Hematopoietic multipotent progenitor cell treated with erythropoietin and hydrocortisone succinate and interleukin-3 and kit ligand, for 6 days (in vitro differentiated cells): ENCODE measurements at places on chromosomes 11 and 22.

DNA sequence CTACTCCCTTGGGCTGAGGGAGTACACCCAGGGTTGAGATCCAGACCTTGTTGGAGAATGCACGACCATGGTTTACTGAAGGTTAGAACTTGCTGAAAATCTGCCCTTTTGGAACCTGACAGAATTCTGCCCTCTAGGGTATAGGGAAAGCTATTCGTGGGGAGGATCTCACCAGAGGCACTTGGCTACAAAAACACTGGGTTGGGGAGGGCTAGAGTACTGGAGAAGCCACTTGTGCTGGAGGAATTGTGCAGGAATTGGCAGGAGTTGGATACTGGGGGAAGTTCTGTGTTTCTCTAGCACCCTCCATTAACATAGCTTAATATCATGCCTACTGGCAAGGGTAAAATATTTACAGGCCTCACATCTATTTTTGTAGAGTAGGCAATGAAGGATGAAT, 55.8 kb downstream of the PPME1 start:
- peak; percentile 19 for DNase-seq

DNA sequence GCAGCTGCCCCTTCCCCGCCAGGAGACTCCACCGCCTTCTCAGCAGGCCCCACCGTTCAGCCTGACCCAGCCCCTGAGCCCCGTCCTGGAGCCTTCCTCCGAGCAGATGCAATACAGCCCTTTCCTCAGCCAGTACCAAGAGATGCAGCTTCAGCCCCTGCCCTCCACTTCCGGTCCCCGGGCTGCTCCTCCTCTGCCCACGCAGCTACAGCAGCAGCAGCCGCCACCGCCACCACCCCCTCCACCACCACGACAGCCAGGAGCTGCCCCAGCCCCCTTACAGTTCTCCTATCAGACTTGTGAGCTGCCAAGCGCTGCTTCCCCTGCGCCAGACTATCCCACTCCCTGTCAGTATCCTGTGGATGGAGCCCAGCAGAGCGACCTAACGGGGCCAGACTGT, 42.6 kb downstream of the PPP2R1B start:
- no peak for DNase-seq

DNA sequence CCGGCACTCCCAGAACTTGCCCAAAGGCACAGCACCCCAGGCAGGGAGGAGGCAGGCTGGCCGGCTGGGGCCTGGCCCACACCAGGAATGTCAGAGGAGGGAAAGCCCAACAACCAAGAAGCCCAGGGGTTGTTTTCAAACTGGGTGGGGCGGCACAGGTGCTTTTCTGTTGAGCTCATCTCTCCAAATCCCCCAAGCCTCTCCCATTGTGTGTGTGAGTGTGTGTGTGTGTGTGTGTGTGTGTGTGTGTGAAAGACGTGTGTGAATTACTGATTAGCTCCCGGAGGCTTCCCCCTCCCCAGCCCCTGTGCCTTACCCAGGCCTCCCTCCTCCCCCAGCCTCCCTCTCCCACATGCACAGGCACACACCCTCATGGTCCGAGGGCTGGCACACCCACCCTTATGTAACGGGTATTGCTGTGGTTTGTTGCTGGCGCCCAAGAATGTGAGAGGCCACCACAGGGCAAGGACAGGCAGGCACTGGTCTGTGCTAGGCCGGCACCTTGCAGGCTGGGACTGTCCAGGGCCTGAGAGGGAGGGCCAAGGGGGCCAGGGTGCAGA, 15.9 kb downstream of the TRIM29 start:
- DNase-seq = peak; percentile 78

DNA sequence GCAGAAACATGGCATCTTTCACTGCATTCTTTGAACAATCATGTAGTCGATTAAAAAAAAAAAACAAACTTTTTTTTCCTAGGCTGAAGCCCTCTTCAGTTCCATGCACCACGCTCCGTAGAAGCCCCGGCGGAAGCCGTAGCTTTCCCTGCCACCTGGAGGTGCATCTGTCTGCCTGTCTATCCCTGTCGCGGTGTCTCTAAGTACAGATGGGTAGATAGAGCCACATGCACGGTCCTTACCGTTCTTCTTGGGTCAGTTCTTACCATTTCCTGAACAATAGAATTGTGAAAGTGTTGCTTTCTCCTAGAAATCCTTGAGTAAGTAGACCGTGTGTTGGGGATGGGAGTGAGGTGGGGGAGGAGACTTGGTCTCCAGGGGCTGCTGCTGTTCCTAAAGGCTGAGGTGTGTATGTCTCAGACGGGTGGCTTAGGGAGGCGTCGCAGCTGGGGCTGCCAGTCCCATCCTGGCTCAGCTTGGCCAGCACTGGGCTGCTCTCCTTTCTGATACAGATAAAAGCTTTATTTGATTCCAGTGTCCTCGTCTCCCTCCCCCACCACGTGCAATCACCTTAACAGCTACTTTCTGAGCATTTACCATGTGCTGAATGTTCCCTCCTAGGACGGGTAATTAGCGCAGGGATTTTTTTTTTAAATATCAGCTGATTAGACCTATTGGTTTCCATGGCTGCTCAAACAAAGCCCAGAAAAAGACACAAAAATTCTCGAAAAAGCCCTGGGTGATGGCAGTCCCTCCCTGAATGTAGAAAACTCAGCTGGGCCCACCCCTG, 46.8 kb downstream of the MACROD1 start:
- DNase-seq = no peak

DNA sequence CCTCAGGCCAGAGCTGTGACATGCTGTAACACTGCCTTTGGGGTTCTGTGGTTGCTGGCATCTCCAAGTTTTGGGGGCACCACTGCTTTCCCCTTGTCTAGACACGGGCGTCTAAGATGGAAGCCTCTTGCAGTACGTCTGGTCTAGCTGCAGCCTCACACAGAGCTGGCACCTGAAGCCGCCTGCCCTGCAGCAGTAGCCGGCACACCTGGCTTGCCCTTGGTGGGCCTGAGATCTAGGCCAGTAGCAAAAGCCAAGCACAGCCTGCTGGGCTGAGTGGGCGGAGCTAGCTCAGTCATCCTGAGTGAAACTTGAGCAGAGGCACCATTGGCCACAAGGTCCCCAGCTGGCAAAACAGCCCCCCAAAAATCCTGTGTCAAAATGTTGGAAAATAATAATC, 154.2 kb downstream of the DLG2 start:
- DNase-seq = no peak

DNA sequence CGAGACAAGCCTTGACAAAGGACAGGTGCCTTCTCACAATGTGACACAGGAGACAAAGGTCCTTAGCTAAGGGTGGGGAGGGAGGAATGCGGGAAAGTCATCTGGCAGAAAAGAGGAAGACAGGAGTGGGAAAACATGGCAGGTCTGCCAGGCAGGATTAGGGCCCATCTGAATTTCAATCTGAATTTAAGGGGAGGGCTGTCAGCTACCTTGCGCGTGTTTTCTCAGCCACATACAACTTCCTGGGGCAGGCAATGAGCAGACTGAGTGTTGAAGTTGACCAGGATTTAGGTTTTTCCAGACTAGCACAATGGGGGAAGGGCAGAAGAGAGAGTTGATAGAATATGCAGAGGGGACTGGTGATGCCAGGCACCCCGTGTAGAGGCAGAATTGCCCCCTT, 66.7 kb upstream of the LARGE1 start:
- no peak for DNase-seq

DNA sequence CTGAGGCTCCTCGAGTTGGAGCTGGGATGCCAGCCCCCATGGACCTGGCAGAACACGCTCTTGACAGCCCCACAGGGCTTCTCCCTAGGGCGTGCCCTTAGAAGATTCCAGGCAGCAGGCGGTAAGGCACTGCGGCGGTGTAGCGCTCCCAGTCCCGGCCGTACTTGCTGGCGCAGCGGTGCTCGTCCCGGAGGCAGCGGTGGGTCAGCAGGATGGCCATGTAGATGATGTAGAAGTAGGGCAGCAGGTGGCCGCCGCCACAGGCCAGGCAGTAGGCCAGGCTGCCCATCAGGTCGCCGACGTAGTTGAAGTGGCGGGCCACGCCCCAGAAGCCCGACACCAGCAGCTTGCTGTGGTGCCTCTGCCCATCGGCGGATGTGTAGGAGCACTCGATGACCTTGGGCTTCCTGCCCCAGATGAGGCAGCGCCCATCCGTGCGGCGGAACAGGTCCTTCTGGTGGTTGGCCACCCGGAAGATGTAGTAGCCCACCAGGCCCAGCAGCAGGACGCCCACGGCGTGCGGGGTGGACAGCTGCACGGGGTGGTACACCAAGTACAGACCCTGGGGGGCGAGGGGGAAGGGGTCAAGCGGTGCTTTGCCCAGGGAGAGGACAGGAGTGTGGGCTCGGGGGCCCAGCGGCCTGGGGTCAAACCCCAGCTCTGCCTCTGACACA, 12.8 kb downstream of the DHCR7 start:
- no peak for DNase-seq

GRCh38 chr11:125446279-125446678, 49.8 kb downstream of the FEZ1 start:
- no peak for DNase-seq

- no peak for DNase-seq
Measured at GRCh38 chr11:34278693-34279297, 79.0 kb downstream of the ABTB2 start.
